NCI-H1105 (cell line): ENCODE measurements at places on chromosomes 12 and 14.

GRCh38 chr14:58738189-58738836 lies 100.6 kb downstream of the DACT1 start:
- no peak for DNase-seq

DNA sequence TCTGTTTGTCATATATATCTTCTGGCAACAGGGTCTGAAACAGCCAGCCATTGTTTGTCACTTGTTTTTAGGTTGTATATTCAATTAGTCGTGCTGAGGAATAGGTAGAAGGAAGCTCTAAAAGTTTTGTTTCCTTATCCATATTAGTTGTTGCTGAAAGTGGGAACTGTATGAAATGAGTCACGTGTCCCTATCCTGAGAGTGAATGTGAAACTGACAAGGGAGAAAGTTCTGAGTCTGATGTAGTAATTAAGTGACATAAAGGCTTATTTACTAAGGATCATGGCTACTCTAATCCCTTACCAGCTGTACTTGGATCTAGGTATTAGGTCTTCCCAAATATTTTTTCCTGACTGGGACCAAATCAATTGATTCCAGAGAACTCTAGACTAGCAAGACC lies 16.4 kb downstream of the FAM234B start:
- DNase-seq: no peak

DNA sequence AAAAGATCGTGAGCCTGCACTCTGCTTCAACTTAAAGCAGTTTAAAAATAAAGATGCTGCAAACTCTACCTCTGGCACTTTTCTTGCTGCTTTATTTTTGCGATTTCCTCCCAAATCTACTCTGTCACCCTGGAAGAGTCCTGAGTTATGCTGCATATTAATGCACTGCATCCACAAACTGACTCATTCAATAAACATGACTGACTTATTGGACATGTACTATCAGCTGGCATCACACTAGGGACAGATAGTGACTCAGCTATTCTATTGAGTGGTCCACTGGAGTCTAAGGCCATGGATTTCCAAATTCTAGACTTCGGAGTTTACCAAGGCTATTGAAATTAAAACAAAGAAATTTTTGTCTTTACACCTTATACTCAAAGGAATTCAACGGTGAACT lies 90.7 kb upstream of the PTPRR start:
- DNase-seq: no peak

DNA sequence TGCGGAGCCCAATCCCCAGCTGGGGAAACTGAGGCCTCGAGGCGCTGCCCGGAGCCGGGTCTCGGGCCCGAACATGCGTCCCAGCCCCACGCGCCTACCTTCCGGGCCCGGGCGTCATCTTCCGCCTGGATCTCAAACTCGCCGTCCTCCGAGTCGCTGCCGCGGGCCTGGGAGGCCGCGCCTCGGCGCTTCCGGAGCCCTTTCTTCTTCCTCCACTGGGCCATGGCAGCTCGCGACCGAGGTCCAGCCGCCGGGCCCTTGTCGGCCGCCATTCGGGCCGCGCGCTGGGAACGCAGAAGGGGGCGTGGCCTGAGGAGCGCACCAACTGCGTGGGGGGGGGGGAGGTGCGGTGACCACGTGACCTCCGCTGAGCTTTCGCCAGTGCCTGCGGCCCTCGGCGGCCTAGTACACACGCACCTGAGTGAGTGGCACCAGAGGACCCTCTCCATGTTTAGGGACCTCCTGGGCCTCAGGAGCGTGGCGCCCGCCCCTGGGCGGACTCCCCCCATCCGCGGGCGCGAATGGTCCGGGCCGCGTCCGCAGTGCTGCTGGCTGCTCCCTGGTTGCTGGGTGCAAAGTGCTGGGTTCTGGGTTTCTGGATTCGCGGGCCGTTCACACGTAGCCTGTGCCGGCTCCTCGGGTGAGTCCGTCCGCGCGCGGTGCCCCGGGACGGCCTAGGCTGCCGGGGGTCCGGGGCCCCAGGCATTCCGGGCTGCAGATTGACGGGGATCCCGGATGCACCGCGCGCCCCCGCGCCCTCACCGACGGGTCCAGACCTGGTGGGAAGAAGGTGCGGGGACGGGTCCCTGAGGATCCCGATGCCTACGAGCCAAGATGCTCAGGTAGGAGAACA lies at the start of the genes DDX54 and RITA1:
TSS of gene DDX54 (minus strand) at position 299 of the 853 bp plus-strand sequence. CDS start at position 272, 27 bp downstream.
TSS of gene RITA1 (plus strand) at position 542 of the 853 bp plus-strand sequence. CDS start 1,026 bp downstream, outside the sequence.
- DNase-seq: peak; percentile 87

GRCh38 chr14:22666203-22666893 lies 22.2 kb upstream of the OR6J1 start:
- no peak for DNase-seq

GRCh38 chr14:58309086-58309485 lies 10.7 kb downstream of the ARID4A start:
- DNase-seq: no peak

DNA sequence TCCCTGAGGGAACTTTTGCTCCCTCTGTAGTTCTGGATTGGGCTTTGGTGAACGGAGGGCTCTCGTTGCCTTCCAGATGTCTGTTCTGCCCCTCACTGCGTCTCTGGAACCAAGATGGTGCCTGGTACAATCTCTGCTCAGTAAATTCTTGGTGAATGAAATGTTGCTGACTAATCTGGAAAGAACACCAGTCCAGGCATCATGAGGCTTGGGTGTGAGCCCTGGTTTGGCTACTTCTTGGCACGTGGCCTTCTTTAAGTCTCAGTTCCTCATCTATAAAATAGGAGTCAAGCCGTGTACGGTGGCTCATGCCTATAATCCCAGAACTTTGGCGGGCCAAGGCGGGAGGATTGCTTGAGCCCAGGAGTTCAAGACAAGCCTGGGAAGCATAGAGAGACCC lies 4.3 kb downstream of the HHIPL1 start:
- no peak for DNase-seq

DNA sequence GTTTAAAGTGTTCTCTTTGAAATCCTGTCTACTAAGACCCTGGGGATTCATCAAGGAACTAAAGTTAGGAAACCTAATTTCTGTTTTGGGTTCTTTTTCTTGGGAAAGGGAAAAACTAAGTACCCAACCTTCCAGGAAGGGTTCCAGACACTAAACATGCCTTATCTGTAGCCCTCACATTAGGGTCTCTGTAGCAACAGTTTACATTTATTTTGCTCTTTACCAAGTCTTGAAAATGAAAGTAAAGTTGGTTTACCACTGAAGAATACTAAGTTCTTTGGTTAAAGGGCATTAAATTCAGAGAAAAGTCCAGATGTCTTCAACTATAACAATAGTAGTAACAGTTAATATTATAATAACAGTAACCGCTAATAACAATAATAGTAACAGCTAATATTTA lies 207.5 kb upstream of the CDKN3 start:
- no peak for DNase-seq
